ENCODE measurements at places on chromosomes 13 and 19. TPM values are rescaled to one million over a fixed set of nuclear protein-coding genes. Genes with fewer than 3 reads are reported as not detected.

The HOMER3 gene
- 17.7 TPM for total RNA-seq

The ZNF729 gene
- total RNA-seq: under 0.01 TPM

The ZNF234 gene
- total RNA-seq: 20.2 TPM

The EIF3K gene
- total RNA-seq: 89.0 TPM

The SLC15A1 gene
- total RNA-seq: 0.25 TPM

The STXBP2 gene
- 4.2 TPM for total RNA-seq

The TYK2 gene
- 25.6 TPM for total RNA-seq

The POLR1D gene
- total RNA-seq: 53.1 TPM

The IGFL2 gene
- total RNA-seq: not detected

The CABP5 gene
- total RNA-seq: not detected
